Testis (tissue), 5 donors: ENCODE measurements at places on chromosomes 4 and X.

DNA sequence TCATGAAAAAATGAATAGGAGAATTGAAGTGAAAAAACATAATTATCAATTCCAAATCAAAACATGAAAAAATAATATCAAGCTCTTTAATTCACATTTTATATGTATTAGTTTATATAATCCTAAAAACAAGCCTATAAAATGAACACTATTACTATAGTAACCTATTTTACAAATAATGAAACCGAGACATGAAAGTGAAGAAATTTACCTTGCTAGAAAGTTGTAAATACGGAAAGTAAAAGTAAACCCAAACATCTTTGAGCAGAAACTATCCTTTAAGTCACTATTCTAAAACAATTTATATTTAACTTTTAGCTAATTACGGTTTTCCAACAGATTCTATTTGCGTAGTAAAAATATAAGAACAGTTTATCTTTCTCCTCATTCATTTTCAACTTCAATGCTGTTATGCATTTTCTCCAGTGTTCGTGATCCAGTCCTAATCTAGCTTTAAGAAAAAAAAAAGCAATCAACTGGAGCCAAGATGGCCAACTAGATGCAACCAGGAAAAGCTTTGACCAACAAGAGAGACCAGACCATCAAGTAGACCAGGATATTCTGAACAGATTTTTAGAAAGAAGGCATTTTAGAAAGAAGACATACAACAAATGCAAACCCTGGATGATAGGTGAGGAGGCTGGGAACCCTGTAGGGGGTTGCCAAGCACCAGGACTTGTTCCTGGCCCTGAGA, 67.0 kb downstream of the DDX53 start:
- DNase-seq, result no peak

DNA sequence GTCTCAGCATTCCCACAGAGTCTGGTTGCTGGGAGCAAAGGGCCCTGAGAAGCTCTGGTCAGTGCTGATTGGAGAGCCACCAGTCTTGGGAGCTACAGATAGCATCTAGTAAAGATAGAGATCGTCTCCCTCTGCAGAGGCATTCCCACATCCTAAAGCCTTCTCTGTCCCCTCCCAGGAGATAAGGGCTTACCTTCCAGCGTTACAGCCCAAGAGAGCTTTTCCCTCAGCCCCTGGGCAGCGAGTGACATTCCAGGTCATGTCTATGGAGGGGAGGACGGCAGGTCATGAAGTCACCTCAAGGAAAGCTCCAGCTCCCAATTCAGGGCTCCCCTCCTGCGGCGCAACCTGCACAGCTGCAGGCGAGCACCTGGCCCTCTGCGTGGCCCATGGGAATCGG, 29.9 kb downstream of the CLDN34 start:
- DNase-seq, result no peak

DNA sequence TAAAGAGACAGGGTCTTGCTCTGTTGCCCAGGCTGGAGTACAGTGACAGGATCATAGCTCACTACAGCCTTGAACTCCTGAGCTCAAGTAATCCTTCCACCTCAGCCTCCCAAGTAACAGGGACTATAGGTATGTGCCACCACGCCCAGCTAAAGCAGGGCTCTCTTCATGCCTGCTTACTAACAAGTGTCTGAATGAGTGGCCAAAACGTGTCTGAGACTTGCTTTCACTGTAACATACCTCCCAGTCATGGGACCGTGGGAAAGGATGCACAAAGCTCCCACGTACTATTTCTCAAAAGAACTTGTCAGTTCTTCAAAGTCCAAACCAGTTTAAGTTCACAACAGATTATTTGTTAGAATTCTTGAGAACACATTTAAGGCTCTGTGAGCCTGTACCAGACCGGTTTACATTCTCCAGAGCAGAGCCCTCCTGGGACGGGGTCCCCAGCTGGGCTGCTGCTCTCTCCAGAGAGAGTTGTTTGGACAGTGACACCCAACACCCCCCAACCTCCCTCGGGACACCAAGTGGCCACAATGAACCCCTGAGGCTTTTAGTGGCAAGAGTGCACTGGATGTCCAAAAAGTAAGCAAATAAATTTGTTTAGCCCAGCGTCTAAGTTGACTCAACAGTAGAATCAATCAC, 24.1 kb downstream of the SH3KBP1 start:
- no peak for DNase-seq

- no peak for DNase-seq
Measured at GRCh38 chr4:117481742-117482141, 396.4 kb upstream of the TRAM1L1 start.

- DNase-seq, result no peak
Measured at GRCh38 chrX:67619253-67619652, 75.4 kb downstream of the AR start.

- no peak for DNase-seq
Measured at GRCh38 chr4:85408301-85408700, 66.6 kb upstream of the ARHGAP24 start.

- no peak for DNase-seq
Measured at GRCh38 chrX:121455890-121456289, 408.5 kb downstream of the GLUD2 start.

DNA sequence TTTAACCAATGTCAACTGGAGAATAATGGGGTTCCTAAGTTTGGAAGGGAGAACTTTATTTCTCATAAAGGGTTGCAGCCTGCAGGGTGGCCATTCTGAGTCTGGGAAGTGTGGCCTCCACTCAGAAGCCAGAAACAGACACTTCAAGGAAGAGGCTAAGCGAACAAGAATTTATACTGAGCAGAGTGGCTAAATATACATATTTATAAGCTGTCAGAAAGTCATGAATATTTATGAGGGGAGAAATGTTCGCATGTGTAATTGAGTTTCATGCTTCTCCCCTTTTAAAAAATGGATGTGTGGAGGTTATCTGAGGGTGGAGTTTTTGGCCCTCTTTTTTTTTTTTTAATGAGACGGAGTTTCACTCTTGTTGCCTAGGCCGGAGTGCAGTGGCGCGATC, 78.1 kb upstream of the PLAC8 start:
- no peak for DNase-seq

DNA sequence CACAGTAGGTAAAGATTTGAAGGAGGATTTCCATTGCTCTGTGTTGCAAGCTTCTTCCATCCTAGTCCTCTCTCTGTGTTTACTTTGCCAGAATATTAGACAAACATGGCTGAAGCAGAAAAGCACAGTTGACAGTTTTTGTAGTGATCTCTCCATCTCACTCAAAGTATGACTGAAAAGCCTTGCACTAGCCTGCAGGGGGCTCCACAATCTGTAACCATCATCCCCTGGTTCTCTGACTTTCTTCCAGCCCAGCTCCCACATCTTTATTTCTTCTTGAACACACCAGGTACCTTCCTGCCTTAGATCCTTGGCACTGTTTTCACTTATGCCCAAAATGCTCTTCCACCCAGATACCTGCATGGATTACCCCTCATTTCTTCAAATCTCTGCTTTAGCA, 34.1 kb upstream of the HHIP start:
- no peak for DNase-seq

- no peak for DNase-seq
Measured at GRCh38 chr4:80075995-80076675, 3.1 kb upstream of the ANTXR2 start.

- DNase-seq, result no peak
Measured at GRCh38 chr4:7844594-7844991, 95.1 kb downstream of the AFAP1 start.

- DNase-seq, result peak; percentile 39
Measured at GRCh38 chrX:54807524-54808108, at the start of gene MAGED2. MAGED2 (plus strand) TSS chrX:54807745; CDS start chrX:54809332, 1,587 bp downstream.

- DNase-seq, result no peak
Measured at GRCh38 chrX:66015900-66016689, 23.8 kb downstream of the VSIG4 start.

DNA sequence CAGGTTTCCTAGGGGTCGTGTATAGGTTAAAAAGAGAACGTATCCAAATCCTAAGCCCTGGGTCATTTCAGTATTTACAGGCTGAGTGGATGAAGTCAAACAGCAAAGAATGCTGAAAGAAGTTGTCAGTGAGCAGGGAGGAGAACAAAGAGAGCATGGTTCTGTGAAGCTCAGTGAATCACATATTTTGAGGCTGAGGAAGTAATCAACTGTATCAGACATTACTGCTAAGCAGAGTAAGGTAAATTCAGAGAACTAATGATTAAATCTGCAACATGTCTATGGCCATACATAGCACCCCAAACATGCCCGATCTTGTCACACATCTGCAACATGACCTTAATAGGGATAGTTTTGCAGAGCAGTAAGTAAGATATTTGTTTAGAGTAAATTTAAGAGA, 1130.3 kb downstream of the RAPGEF2 start:
- no peak for DNase-seq

- DNase-seq, result peak; percentile 62
Measured at GRCh38 chr4:101279377-101279871, 67.9 kb downstream of the PPP3CA start.

DNA sequence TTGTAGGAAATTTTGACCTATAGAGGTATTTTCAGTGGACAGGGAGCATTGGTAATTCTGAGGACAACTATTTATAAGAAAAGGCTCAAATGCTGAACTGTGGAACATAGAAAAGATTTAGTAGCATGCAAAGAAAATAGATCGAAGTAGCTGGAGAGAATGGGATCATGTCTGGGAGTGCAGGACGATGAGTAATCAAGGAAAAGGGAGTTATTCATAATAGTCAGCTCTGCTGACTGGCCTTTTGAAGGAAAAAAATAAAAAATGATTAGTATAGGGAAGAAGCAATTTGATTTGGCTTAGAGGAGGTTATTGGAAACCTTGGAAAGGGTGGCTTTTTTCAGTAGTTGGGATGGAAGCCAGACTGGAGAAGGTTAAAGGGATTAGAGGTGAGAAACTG, 22.9 kb upstream of the ANK2 start:
- no peak for DNase-seq

DNA sequence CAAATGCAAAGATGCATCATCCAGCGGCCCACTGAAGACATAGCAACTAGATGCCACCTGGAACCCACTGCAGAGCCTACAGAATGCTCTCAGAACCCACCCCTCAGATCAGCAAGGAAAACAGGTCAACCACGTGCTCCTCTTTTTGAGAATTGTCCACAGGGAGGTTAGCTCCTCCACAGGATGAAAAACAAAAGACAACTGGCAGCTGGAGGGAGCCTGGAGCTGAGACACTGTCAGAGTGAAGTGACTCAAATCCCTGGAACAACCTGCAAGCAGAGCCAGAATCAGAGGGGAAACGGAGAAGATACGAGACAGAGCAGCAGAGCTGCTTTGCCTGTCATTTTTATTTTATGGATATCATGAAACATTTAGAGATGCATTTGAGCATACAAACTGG, 277.6 kb downstream of the GASK1B start:
- DNase-seq, result no peak

- DNase-seq, result no peak
Measured at GRCh38 chrX:85024044-85024443, 20.4 kb downstream of the APOOL start.

DNA sequence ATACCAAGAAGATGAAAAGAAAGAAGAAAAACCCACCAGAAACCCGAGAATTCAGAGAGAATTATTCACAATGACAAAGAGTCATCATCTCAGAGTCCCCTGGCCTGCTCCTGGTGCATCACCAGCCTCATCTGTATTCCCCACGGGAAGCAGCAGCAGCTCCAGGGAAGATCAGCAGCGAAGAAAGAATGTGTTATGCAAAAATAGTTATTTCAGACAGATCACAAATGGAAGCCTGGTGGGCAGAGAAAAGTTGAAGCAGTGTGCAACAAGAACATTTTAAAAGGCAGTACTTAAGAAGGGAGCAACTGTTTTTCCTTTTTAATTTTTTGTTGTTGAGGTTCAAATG, 189.2 kb downstream of the PPP3CA start:
- no peak for DNase-seq

DNA sequence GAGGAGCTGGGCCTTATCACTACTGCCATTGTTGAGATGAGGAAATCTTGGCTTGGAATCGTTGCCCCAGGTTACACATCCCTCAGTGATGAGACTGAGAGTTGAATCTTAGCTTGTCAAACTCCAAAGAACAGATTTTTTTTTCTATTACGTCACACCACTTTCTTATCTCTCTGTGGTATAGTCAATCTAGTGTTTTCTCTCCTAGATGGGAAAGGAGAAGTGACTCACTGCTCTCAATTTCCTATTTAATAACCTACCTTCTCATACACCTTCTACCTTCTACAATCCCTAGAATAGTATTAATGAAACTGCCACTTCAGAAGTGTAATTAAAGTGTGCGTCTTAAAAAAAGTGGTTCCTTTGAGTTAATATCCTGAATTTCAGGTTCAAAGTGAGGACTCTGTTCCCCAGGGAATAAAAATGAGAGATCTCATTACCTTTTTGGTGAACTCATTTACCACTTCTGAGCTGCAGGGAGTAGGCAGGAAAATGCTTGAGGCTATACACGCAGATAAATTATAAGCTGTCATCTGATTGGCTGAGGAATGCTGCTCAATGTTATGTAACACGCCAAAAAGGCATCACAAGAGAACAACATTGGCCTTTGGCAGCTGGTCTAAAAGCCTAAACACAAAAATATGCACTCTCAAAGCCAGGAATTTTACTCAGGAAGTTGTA, 59.3 kb downstream of the MAD2L1 start:
- DNase-seq, result no peak

- DNase-seq, result no peak
Measured at GRCh38 chr4:85898231-85898630, 423.3 kb downstream of the ARHGAP24 start.

- no peak for DNase-seq
Measured at GRCh38 chr4:182225257-182225852, 17.8 kb upstream of the TENM3 start.

GRCh38 chr4:53121264-53121865, 244.5 kb downstream of the SCFD2 start:
- peak; percentile 79 for DNase-seq

- DNase-seq, result no peak
Measured at GRCh38 chr4:78706302-78706701, 69.8 kb upstream of the BMP2K start.

DNA sequence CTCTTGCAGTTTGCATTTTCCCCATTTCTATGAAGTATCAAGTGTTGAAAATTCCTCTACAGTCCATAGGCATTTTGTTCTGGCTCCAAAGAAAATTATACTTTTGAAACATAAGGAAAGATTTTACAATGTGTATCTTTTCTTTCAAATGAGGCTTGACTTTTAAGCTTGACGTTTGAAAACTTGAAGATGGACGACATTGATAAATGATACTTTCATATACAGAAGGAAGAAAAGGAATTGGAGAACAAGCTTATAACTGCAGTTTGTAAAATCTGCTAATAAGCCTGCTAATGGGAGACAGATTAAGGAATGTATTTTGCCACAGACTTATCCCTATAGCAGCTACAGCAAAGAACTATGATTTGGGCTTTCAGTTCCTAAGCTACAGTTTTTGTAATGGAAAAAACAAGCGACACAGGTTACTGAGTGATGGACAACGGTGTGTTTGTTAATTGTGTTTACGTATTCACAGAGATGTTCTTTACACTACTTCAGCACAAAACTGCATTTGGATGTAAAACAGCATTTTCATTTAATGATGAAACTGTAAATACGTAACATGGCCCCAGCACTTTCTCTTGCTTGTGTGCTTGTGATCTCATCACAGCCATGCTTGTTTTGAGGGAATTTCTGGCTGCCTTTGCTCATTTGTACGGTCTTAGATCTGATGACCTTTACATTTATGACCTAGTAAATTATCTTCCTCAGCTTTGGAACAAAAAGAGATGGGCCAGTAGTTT, 83.2 kb upstream of the FAT1 start:
- DNase-seq, result no peak

GRCh38 chr4:74822603-74823002, 28.3 kb upstream of the BTC start:
- no peak for DNase-seq

GRCh38 chrX:26871967-26872366, 591.2 kb downstream of the PPP4R3C start:
- DNase-seq, result no peak

- DNase-seq, result no peak
Measured at GRCh38 chrX:110713666-110714065, 82.0 kb downstream of the CHRDL1 start.
